T-cell (primary cell): ENCODE measurements at places on chromosomes 7 and 10.

DNA sequence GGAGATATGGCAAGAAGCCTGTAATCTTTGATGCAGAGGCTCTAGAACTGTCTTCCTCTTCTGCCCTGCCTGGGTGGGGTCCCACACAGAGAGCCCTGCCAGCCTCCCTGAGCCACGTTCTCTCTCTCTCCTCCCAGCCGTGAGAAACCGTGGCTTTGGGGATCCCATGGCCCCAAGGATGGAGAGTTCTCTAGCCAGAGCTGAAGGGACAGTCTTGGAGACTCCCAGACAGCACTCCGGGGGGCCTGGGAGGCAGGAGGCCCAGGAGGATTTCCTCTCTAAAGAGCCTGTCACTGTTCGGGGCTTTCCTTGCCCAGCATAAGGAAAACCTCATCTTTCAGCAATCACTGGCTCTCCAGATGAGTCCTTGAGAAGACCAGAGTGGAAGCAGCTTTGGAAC lies 227.1 kb downstream of the ARHGAP12 start:
- no peak for DNase-seq

GRCh38 chr10:10007957-10008356 lies 1009.7 kb upstream of the CELF2 start:
- DNase-seq = no peak

DNA sequence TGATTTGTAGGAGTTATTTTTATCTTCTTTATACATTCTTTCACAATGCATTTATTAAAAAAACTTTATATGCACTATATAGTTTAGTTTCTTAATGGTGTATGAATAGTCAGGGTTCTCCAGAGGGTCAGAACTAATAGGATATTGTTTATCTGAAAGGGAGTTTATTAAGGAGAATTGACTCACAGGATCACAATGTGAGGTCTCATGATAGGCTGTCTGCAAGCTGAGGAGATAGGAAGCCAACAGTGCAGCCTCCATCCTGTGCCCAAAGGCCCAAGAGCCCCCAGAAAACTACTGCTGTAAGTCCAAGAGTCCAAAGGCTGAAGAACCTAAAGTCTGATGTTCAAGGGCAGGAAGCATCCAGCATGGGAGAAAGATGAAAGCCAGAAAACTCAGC lies 192.8 kb upstream of the AHR start:
- no peak for DNase-seq

DNA sequence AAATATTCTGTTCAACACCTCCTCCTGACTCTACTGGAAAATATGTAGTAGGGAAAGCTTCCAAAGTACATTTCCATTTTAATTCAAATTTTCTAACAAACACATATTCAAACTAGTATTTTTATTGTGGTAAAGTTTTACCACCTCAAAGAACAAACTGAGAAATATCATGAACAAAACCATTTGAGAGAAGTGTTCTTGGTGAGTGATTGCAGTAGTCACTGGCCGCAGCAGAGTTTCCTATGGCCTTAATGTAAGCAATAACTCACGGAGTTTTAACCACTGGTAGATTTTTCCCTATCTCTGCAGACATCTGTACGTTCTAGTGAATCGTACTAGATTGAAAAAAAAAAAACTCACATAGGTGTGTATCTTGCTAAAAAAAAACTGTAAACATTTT lies 487.0 kb upstream of the FZD8 start:
- DNase-seq = no peak

- DNase-seq = no peak
Measured at GRCh38 chr10:69467928-69468750, 16.9 kb downstream of the TSPAN15 start.

DNA sequence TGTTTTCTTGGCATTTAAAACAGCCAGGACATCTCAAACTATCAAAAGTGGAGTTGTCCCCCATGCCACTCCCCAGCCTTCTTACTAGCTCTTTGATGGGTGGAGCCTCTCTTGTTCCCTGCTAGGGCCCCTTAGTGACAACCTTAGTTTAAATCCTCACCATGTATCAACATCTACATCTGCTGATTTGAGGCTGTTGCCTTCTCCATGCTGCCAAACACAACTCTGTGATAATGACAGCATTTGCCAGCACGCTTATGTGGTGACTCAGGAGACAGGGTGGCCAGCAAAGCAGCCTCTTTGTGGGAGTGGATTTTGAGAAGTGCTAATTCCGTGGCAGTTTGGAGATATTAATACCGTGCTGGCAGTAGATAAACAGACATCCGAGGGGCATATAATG lies 145.4 kb downstream of the LRRC4 start:
- DNase-seq = no peak

DNA sequence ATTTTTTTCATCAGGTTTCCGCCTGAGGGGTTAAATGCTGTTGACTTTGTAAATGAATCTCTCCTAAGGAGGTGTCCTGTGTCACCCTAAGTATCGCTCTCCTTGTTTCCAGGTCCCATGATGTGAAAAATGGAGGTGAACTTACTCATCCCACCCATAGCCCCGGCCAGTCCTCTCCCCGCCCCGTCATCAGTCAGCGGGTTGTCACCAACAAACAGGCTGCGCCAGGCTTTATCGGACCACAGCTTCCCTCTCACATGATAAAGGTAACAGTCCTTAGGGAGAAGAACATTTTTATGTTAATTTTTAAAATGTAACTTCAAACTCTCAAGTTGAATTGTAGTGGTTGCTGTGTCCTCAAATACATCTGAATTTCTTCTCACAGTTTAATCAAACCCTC lies 116.5 kb downstream of the ANKRD61 start:
- DNase-seq = no peak

DNA sequence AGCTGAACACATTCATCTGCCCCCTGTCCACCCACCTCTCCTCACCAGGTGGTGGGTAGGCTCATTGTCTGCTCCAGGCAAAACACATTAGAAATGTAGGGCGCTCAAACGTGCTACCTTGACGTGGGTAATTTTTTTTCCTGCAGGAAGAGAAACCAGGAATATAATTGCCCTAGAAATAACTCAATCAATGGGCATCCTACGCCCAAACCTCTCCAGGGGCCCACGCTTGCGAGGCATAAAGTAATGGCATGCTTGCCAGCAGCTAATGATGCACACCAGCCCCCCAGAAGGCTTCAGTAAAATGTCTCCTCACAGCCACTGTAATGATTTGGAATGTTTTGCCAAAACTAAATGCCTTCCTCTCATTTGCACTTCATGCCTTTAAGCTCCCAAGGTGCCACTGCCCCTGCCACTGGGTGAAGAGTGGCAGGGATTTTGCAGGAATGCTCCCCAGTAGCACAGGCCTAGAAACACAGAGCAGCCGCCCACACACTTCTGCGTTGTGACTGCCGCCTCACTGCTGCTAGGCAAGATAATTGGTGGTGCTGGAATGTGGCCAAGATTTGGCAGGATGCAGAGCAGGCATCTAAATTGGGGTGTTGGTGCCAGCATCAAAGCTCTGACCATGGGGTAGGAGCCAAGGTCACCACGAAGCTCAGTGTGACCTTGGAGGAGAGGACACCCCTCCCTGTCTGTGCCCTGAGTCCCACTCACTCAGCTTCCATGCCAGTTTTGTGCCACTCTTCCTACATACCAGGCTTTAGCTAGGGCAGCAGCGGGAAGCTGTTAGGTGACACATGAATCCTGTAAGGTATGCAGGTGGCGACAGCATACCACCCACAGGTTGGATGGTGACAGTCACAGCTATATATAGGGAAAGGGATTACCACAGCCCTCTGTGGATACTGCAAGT lies 48.7 kb upstream of the PPP1R3C start:
- DNase-seq = no peak

GRCh38 chr10:89887830-89888229 lies 186.4 kb downstream of the KIF20B start:
- no peak for DNase-seq
